Karpas-422 (cell line): ENCODE measurements at places on chromosomes 3 and 15. TPM values are rescaled to one million over a fixed set of nuclear protein-coding genes. Genes with fewer than 3 reads are reported as not detected.

The TTC14 gene
- 54.8 and 99.9 TPM in 2 replicates for total RNA-seq

The SAMD7 gene
- not detected in 2 replicates for total RNA-seq

The SST gene
- total RNA-seq: not detected in 2 replicates

The GALNT15 gene
- not detected in 2 replicates for total RNA-seq

The COL8A1 gene
- not detected in 2 replicates for total RNA-seq

The GOLGA8R gene
- 0.07 TPM in 1 of 2 replicates, not detected in the other for total RNA-seq

The SEMA6D gene
- not detected in 2 replicates for total RNA-seq

The COL6A6 gene
- total RNA-seq: not detected in 2 replicates

The LEKR1 gene
- 2.3 and 6.4 TPM in 2 replicates for total RNA-seq

The ANKUB1 gene
- total RNA-seq: not detected in 2 replicates

The CHRFAM7A gene
- not detected in 2 replicates for total RNA-seq

The TF gene
- total RNA-seq: 0.36 and 1.6 TPM in 2 replicates

The LRRK1 gene
- 46.6 and 87.3 TPM in 2 replicates for total RNA-seq

The KCNAB1 gene
- not detected in 2 replicates for total RNA-seq

The MBNL1 gene
- total RNA-seq: 172 and 265 TPM in 2 replicates

The KBTBD12 gene
- total RNA-seq: not detected in 2 replicates

The DAZL gene
- not detected in 2 replicates for total RNA-seq

The ERICH6 gene
- 0.22 TPM in 1 of 2 replicates, not detected in the other for total RNA-seq

The CACNA1D gene
- not detected in 2 replicates for total RNA-seq

The FMN1 gene
- 0.47 and 1.1 TPM in 2 replicates for total RNA-seq

The PTH1R gene
- total RNA-seq: not detected in 2 replicates

The TRIM42 gene
- total RNA-seq: not detected in 2 replicates

The FOXB1 gene
- total RNA-seq: not detected in 2 replicates

The LXN gene
- 7.8 and 12.1 TPM in 2 replicates for total RNA-seq

The CXCR6 gene
- total RNA-seq: not detected in 2 replicates

The P2RY12 gene
- not detected in 2 replicates for total RNA-seq

The VEPH1 gene
- total RNA-seq: not detected in 2 replicates

The COL6A5 gene
- total RNA-seq: not detected in 2 replicates

The PLA1A gene
- not detected in 2 replicates for total RNA-seq

The THSD4 gene
- 0.11 TPM in 1 of 2 replicates, not detected in the other for total RNA-seq

The PLCH1 gene
- total RNA-seq: 0.34 and 0.51 TPM in 2 replicates

The MAGEL2 gene
- not detected in 2 replicates for total RNA-seq

The CHST13 gene
- not detected in 2 replicates for total RNA-seq

The DPPA2 gene
- not detected in 2 replicates for total RNA-seq

The MGA gene
- total RNA-seq: 40.0 and 68.1 TPM in 2 replicates

The CCR3 gene
- total RNA-seq: not detected in 2 replicates

The TPRA1 gene
- 34.7 and 36.9 TPM in 2 replicates for total RNA-seq

The CYP8B1 gene
- total RNA-seq: not detected in 2 replicates

The DPPA4 gene
- total RNA-seq: not detected in 2 replicates

The BCHE gene
- total RNA-seq: 0.11 TPM in 2 replicates

The TYRO3 gene
- total RNA-seq: 0.37 and 1.1 TPM in 2 replicates

The GJD2 gene
- total RNA-seq: not detected in 2 replicates

The ITGB5 gene
- total RNA-seq: 0.86 and 4.7 TPM in 2 replicates

The HES1 gene
- total RNA-seq: 17.4 and 20.2 TPM in 2 replicates

The ACOX2 gene
- total RNA-seq: not detected in 2 replicates

The KCNMB3 gene
- 17.1 and 28.3 TPM in 2 replicates for total RNA-seq

The HLTF gene
- total RNA-seq: 53.8 and 84.9 TPM in 2 replicates
